ENCODE measurements at places on chromosomes 12 and 14.

DNA sequence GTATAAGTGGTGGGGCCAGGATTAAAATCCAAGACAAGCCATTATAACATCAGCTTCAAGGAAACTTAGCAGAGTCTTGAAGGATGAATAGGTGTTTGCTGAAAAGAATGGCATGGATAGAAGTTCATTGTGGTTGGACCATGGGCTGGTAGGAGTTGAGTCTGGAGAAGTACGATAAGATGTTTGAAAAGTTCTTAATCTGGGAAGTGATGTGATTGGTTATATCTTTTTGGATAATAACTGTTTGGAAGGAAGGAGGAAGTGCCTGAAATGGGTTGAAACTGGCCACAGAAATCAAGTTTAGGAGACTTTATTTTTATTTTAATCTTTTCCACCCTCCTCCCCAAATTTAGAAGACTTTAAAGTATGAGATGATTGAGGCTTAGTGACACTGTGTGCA, 4.9 kb downstream of the DENR start:
- DNase-seq, result no peak

GRCh38 chr12:125492354-125493270, 427.4 kb downstream of the AACS start:
- no peak for DNase-seq

DNA sequence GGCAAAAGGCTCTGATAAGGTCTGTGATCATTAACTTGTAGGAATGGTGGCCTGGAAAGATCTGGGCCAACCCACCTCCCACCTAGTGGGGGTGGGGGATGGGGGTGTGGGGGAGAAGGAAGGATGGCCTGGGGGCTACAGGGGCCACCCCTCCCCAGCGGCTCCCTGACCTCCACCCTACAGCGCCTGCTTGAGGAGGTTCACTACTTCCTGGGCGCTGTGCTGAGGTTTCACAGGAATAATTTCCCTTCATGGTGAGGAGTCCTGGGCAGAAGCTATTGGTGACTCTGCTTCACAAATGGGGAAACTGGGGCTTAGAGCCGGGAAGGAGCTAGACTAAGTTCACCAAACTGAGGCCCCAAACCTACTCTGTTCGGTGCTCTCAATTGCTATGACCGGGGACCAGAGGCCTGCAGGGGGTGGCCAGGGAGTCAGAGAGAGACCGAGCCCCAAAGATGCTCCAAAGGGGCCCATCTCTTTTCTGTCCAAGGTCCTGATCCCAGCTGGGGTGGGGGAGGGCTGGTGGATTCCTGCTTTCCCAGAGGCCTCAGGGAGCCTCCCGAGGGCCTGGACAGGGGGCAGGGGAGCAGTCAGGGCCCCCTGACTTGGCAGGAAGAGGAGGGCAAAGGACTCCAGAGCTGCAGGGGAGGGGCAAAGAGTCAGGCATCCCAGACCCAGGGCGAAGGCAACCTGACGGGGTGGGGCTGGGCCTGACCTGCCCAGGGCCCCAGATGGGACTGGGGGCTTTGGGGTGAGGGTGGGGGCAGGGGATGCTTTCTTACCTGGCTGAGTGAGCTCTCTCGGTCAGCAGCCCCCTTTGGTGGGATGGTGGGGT, 1.7 kb downstream of the HNF1A start:
- DNase-seq, result no peak

DNA sequence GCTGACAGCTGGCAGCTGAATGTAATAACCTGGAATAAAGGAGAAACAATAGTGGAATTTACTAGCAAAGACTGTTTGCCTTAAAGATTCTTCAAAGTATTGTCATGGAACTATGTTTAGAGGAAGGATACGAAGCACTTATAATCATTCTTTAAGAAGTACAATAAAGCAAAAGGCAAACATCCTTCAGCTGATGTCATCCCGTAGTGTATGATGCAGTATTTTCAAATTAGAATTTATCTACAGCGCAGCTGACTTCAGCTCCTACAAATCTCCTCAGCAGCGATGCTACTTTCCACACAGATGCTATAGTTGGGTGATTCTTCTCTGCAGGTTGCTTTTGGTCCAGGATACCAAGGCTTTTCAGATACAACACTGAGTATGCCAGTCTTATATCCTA, 31.5 kb downstream of the CLEC1A start:
- DNase-seq, result no peak

DNA sequence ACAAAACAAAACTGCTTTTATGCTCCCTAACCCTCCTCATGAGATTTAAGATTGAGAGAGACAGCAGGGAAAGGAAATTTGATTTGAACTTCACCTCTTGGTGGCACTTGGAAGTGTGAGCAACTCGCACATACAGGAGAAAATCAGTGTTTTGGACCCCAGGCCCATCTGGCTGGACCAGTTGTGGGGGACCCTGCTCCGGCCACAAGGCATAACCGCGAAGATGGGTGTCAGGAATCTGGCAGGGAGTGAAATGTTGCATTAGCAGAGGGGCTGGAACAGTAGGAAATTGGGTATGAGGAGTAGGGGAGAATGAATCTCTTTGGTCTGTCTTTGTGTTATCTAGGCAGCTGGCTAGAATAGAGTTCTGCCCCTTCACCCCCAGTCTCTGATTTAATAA, 1.2 kb downstream of the CIROP start:
- no peak for DNase-seq

GRCh38 chr12:71621938-71622337, 41.7 kb downstream of the ZFC3H1 start:
- DNase-seq, result no peak

Measured in hypothalamus (tissue), 51 donors.